ENCODE measurements at places on chromosomes 12 and 14.

DNA sequence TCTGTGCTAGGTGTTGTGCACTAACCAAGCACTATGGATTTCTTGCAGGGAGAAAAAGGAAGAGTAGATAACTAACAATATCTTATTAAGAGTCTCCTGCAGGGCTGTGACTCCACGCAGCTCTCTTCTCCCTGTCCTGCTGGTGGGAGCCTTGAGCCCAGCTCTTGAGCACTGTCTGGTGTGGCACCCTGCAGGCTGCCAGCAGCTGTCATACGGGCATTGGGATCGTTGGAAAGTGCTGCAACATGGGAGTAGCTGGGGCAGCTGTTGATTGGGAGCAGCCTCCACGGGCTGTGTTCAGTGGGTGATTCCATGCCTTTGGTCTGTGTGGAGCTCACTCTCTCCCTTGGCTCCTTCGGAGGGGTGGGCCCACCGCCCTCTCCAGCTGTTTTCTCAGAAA is 125.3 kb downstream of the FBXL14 start:
- DNase-seq = no peak
- H3K4me1 ChIP-seq = peaks cover 34% of the 10 kb centered on the region
- H3K27me3 ChIP-seq = no peaks in the 10 kb centered on the region
- H3K4me3 ChIP-seq = no peak overlapping the region
- peak overlapping the region; percentile 54 for H3K27ac ChIP-seq

DNA sequence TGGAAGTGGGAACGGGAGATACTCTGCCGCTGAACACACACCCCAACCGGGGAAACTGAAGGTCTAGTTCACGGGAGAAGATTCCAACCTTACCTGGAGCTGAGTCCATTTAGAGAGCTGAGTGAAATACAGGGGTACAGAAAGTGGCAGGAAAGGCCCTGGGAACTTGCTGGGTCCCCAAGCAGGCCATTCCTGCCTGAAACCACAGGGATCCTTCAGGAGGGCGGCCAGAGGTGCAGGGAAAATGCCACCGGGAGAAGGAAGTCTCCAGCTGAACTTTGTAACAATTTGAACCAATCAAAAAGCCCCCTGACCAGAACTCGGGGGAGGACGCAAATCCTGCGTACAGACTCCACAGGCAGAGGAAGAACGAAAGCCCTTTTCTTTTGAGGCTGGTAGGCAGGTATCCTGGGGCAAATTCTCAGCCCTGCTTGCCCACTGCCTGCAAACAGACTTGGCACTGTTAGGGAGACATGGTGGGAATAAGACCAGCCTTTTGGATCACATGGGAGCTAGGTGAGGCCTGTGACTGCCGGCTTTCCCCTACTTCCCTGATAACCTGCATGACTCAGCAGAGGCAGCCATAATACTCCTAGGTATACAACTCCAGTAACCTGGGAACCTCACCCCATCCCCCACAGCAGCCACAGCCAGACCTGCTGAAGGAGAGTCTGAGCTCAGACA is 170.9 kb downstream of the SEC23A start:
- H3K36me3 ChIP-seq = no peaks in the 10 kb centered on the region
- H3K27me3 ChIP-seq = no peaks in the 10 kb centered on the region

DNA sequence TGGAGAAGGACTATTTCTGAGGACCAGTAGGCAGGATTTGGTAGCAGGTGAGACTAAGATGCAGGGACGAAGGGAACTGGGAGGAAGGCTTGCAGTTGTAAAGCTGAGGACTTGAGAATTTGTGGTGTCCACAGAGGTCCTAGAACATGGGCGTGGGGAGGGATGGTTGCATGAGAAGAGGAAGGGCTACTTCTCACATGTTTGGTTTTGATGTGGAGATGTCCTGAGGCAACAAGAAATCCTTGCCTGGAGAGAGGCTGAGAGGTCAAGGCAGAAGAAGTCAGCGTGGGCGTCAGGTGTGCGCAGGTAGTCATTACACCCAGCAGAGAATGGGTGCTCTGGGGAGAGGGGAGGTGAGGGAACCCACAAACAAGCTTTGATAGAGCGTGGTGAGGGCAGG is 5.7 kb upstream of the RABGGTA start:
- no peak for DNase-seq
- H3K36me3 ChIP-seq = no peaks in the 10 kb centered on the region
- H3K27me3 ChIP-seq = no peaks in the 10 kb centered on the region
- H3K4me3 ChIP-seq = no peak overlapping the region
- H3K27ac ChIP-seq = no peak overlapping the region

- peaks cover 8% of the 10 kb centered on the region for H3K4me1 ChIP-seq
- no peak overlapping the region for H3K27ac ChIP-seq
- DNase-seq = no peak
- no peak overlapping the region for H3K4me3 ChIP-seq
- H3K27me3 ChIP-seq = no peaks in the 10 kb centered on the region
Observed at GRCh38 chr14:103089386-103090335, 4.9 kb upstream of the EXOC3L4 start.

DNA sequence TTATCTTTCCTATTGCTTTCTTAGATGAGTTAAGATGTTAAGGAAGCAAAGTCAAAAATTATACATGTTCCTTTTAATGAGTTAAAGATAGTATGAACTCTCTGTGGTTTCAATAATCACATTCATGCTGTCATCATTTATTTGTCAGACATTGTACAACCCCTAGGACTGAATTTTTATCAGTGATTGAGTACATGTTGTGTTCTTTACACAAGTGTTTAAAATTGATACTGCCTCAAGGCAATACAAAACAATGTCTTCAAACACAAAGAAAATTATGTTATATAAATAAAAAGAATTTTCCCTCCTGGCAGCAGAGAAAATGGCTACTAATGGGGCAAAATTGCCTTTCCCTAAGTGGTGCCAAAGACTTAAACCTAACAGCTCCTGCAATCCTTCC is 34.6 kb upstream of the KCNJ8 start:
- no peak overlapping the region for H3K4me3 ChIP-seq
- H3K4me1 ChIP-seq = no peaks in the 10 kb centered on the region
- no peak for DNase-seq
